Head of caudate nucleus (tissue), 42 donors: ENCODE measurements at places on chromosomes 16 and 17.
A peak's percentile ranks its signal among the peaks of the same experiment; 100 is the strongest.

GRCh38 chr16:13923703-13924298, 3.8 kb downstream of the ERCC4 start:
- no peak for DNase-seq

DNA sequence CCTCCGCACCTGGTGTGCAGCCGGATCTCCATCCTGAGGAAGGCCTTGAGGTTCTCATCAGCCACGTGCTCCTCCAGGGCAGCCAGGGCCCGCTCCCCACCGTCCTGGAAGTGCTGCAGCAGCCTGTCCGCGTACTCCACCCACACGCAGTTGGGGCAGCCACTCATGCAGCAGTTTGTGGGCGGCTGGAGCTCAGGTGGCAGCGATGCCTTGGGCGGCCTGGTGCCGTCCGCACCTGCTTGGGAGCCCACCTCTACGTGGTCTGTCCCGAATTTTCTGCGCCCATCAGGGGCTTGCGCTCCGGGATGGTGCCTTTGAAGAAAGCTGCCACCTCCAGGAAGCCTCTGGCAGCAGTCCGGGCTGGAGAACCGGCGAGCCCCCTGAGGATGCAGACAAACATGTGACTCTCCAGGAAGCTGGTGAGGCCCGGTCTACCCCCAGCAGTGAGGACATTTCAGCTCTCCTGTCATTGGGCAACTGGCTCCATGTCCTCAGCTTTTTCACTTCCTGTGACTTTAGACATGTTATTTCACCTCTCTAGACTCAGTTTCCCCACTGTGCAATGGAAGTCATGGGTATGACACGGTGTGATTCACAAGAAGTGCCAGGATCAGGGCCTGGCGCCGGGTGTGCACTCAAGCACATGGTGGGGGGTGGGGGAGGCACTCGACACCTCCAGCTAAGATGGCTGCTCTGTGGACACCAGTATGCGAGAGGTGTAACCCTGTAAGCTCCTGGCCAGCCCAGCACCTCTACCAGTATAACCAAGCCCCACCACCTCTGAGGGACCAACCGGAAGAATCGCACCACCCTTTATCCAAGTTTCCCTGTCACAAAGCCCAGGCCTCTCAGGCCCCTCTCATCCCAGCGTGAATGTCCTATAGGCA, 957 bp downstream of the OXLD1 start:
- no peak for DNase-seq

DNA sequence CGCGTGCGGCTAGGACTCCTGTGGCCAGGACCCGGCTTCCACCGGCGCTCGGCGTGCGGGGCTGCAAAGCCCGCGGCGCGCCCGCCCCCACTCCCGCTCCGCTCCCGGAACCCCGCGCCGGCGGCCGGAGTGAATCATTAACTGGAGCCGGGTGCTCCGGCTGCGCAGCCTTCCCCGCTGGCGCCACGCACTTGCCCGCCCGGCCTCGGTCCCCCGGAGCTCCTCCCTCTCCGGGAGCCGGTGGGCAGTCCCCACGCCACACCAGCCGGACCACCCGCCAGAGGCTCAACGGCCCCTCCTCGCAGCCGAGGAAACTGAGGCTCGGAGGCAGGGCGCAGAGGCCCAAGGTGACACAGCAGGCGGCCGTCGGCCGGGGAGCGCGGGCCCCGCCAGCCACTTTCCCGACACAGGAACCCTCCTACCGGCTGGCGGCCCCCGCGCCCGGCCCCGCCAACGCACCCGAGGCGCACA, 580 bp downstream of the BCAR1 start:
- DNase-seq = peak; percentile 72

- no peak for DNase-seq
These were observed 3.6 kb downstream of the TP53I13 start for GRCh38 chr17:29571883-29572681.

GRCh38 chr16:50270510-50271147, 4.3 kb downstream of the ADCY7 start:
- DNase-seq = no peak
